NCI-H774 (cell line): ENCODE measurements at places on chromosomes 3 and 15.
A peak's percentile ranks its signal among the peaks of the same experiment; 100 is the strongest.

GRCh38 chr3:150106740-150107428 is 136.2 kb upstream of the PFN2 start:
- DNase-seq, result no peak

DNA sequence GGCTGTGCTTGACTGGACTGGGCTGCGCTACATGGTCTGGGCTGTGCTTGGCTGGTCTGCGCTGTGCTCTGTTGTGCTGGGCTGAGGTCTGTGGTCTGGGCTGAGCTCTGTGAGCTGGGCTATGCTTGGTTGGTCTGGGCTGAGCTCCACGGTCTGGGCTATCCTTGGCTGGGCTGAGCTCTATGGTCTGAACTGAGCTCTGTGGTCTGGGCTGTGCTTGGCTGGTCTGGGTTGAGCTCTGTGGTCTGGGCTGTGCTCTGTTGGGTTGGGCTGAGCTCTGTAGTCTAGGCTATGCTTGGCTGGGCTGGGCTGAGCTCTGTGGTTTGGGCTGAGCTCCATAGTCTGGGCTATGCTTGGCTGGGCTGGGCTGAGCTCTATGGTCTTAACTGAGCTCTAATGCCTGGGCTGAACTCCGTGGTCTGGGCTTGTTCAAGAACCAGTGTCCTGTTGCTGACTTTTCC is 92.0 kb downstream of the PLXNA1 start:
- DNase-seq, result peak; percentile 2

DNA sequence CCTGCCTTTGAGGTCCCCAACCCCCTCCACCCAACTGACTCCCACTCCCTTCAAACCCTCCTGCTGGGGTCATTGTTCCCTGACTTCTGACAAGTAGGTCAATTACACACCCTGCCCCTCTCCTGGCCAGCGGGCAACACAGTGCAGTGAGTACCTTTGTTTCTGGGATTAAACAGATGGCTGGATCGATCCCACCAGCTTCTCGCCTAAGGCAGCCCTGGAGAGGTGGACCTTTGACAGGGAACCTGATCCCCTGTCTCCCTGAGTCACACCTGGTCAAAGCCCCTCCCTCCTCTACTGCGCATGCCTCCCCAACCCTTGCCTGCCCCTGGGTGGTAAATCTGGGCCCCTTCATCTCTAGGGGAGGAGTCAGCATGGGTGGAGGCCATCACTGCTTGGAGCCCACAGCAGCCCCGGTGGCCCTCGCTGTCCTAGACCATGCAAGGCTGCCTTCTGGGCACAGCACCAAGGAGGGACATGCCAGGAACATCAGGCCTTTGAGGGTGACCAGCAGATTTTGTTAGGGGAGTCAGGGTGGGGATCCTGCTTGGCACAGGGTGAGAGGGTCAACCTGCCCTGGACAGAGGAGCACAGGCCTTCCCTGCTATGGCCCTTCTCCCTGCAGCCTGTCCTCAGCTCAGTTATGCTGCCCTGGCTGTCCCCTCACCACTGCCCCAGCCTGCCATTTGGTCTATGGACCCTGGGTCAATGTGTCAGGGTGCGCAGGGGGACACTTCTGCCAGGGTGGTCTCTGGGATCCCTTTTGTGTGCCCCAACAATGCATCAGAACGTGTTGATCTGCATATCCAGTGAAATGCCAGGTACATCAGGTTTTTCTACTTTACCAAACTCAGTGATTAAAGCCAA is 9.8 kb upstream of the PRR23E start:
- DNase-seq, result no peak

DNA sequence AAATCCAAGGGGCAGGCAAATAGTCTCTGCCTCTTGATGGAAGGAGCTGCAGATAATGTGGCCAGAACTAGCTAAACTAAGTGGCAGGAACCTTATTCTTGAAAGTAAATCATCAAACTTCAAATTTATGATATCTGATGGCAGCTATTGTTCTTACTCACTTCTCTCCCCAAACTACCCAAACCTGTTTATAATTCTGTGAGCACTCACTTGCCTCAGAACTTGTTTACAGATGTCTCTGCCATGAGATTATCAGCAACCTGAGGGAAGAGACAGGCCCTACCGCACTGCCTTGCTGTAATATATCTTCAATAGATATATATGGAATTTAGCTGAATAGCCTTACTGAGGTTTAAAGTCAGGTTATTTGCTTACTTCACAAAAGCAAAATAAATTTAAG is 2.2 kb upstream of the B3GALNT1 start:
- no peak for DNase-seq

- DNase-seq, result no peak
Observed at GRCh38 chr3:55089211-55089610, 161.4 kb upstream of the LRTM1 start.

DNA sequence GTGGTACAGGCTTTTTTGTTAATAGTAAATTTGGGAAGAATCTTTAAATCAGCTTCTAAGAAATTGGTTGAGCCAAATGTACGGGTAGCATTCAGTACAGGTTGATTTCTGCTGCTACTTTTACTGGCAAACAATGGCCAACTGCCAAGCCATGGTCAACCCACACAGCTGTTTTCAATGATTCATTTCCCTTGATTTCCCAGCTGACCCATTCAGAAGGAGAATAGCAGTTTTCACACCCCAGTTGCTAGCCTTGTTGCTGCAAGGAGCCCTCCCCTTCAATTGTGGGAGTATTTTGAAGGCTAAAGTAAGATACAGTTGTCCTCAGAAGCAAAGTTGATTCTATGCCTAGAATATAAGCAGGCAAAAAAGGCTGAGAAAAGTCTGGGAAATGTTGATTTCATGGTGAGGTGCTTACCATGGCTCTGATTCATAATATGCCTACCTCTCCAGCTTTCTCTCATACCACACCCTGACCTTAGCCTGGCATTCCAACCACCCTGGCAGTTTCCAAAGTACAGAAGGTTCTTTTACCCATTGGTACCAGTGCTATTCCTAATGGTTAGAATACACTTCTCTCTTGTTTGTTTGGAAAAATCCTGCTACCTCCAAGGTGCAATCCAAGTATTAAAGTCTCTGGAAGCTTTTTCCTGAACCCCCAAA is 320.3 kb upstream of the TGFBR2 start:
- DNase-seq, result peak; percentile 34

DNA sequence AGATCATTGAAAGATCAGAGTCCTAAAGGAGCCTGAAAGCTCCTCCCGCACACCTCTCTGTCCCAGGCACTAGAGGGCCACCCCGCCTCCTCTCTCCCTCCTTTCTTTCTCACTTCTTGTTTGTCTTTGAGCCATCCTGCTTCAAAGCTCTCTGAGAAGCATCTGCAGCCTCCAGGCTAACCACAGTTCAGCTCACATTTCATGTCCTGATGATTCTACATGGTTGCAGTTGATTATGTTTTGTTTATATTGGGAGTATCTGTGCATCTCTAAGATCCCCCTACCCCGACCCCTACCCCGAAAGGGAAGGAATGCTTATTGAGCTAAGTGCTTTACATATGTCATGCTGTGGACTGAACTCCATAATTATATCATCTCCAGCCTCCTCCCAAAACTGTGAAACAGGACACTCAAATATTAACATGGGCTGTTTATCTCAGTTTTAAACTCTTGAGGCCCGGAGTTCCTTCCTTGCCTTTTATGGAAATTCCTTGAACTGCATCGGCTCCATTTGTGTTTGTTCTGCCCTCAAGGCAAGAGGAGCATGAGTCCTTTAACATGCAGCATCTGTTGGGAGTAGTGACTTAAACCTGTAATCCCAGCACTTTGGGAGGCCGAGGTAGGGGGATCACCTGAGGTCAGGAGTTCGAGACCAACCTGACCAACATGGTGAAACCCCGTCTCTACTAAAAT is 30.9 kb downstream of the MGLL start:
- DNase-seq, result no peak

DNA sequence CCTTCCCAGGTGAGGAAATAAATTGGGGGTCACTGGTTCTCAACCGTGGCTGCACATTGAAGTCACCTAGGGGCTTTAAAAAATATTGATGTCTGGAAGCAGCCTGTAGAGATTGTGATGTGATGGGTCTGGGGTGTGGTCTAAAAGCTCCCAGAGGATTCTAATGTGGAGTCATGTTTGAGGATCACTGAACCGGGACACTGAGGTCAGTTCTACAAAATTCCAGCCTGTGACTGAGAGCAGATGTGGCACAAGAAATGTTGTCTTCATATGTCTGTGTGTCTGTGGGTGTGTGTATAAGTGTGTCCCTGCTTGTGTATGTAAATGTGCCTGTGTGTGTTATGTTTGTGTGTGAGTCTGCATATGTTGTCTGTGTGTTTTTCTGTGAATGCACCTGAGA is 79.9 kb downstream of the TLE3 start:
- no peak for DNase-seq
